ENCODE measurements at places on chromosomes 1 and 21.

DNA sequence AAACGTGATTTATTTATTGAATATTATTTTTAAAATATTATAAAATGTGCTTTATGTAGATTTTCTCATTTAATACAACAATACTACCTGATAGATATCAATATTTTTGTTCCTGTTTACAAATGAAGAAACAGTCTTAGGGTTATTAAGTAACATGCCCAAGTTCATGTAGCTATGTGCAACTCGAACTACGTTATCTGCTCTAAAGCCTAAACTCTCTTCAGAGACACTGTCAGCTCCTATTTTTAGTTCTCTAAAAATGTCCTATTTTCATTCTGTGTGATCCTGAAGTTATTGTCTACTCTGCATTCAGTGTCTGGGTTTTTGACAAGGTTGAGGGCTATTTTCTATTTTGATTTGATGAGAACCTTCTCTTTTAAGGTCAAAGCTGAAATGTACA is 550.1 kb upstream of the B3GALT2 start:
- DNase-seq: no peak

- DNase-seq: no peak
Measured at GRCh38 chr1:85571181-85571759, 9.3 kb upstream of the CCN1 start.

DNA sequence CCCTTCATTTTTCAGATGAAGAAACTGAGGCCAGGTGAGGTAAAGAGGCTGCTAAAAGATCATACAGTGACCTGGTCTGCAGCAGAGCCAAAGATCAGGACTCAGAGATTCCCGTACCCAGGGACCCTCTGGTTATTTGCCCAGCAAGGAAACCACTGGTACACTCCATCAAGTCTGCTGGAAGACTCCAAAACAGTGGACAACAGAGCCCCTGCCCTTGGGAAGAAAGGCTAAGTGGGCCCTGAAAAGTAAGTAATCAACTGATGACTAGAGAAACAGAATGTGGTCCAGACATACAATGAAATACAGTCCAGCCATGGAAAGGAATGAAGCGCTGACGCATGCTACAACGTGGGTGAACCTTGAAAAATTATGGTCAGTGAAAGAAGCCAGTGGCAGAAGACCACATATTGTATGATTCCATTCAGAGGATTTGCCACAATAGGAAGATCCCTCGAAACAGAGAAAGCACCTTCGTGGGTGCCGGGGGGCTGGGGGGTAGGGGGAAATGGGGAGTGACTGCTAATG is 106.4 kb downstream of the ETS2 start:
- DNase-seq: no peak

DNA sequence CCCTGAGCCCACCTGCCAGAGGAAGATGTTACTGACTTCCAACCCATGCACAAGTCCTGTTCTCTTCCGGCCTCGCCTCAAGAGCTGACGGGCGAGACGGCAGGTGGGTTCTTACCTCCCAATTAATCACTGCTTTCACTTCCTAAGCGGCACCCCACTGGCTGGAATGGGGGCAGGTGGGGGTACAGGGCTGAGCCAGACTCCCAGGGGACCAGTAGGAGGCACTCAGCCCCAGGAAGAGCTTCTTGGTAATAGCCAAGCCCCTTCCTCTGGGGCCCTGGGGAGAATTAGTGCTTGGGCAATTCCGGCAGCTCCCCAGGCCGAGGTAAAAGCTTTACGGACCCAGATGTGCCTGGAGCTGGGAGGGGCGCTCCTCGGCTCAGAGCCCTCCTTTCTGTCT is 9.7 kb downstream of the CNTN2 start:
- no peak for DNase-seq

- DNase-seq: no peak
Measured at GRCh38 chr21:42493109-42494060, 2.6 kb downstream of the RSPH1 start.

- no peak for DNase-seq
Measured at GRCh38 chr1:162240577-162240976, 136.1 kb downstream of the SPATA46 start.

GRCh38 chr1:1948783-1949182 is 29.7 kb upstream of the TMEM52 start:
- no peak for DNase-seq

GRCh38 chr1:9510130-9510529 is 29.1 kb upstream of the SLC25A33 start:
- DNase-seq: no peak

- DNase-seq: no peak
Measured at GRCh38 chr1:235024711-235025421, 103.8 kb downstream of the TOMM20 start.

- DNase-seq: no peak
Measured at GRCh38 chr1:86913399-86913895, 479 bp downstream of the SELENOF start.

DNA sequence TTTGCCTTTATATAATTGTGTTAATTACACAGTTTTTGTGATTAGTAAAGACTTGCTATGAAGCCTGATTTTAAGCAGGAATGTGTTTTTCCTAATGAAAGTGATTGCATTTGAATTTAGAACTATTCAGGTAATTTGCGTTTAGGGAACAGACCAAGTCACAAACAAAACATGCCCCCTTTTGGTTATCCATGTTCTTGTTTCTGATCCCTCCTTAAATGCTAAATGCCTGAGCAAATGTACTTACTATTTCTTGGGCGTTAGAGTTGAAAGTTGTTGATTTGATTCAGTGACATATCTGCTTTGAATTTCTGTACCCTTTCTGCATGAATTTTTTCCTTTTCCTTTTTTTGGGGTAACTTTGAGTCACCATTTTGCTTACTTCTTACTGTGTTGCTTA is 5.2 kb downstream of the POU2F1 start:
- DNase-seq: no peak

GRCh38 chr1:21903638-21904453 is 33.3 kb downstream of the HSPG2 start:
- DNase-seq: no peak

DNA sequence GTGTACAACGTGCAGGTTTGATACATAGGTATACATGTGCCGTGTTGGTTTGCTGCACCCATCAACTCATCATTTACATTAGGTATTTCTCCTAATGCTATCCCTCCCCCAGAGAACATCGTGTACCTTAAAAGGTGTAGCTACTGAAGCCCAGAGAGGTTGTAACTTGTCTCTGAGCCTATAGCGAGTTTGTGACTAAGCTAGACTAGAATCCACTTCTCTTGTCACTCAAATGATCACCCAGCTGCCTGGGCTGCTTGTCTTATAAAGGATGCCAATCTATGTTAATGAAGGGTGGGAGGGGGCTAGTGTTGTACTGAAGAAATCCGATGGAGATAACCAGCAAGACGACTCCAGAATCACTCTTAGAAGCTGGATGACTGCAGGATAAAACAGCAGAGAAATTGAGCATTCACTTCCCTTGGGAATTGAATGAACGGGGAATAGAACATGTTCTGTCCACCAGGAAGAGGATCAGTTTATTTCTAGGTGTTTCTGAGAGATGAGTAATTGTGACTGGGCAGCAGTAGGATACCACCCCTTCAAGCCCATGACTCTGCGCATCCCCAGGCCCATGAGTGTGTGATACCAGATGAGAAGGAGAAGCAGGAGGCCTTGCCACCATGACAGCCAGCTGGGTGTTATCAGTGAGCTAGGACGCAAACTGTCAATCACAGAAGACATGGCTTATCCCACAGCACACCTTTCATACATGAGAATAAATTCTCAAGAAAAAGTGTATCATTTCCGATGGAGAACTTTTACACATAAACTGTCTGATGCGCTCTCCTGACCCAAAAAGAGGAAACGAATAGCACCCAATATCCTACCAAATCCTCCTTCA is 390.4 kb downstream of the NTNG1 start:
- DNase-seq: no peak

DNA sequence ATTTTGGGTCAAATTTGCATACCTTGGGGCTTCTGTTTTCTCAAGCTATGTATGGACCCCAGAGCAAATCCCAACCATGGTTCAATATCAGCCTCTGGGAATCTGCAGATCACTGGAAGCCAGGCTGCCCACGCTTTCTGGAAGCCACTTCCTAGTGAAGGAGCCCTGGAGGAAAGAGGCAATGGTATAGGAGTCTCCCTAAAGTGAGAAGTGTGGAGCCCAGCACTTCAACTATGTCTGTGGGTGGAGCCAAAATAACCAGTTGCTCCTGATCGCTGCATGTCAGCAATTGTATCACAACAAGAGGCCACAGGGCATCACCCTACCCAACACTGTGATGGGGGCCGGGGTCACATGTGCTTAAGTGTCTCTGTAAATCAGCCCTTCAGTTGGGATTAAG is 26.9 kb downstream of the ETS2 start:
- no peak for DNase-seq

DNA sequence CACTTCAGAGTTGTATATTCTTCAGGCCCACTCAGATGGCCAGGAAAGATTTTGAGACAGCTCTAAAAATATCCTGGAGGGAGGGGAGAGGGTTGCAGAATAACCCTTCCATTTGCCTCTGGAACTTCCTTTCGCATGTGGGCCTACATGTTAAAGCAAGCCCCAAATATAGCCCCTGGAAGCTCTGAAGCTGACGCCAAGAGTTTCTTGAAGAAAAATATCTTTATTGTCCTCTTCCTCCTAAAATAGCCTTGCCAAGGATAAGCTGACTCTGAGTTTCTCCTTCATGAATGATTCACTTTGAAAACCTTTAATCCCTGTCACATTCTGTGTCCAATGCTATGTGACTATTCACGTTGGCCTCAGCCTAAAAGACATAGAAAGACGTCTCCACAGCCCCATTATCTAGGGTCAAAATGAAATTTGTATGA is 6.4 kb downstream of the C1orf116 start:
- DNase-seq: no peak

DNA sequence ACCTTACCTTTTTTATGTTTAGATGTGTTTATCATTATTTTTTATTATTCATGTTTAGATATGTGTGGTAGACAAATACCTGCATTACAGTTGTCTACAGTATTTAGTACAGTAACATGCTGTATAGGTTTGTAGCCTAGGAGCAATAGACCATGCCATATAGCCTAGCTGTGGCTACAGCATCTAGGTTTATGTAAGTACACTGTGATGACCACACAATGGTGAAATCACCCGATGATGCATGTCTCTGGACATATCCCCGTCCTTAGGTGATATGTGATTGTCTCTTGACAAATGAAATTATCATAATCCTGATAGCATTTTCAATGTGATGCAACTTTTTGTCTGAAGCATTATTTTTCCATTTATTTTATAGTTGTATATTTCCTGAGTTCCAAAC is 121.2 kb downstream of the DISP1 start:
- no peak for DNase-seq

- DNase-seq: no peak
Measured at GRCh38 chr21:30831194-30831765, 1.7 kb upstream of the KRTAP7-1 start.

- no peak for DNase-seq
Measured at GRCh38 chr1:230280054-230280795, 145.9 kb downstream of the PGBD5 start.

GRCh38 chr1:164058198-164058597 is 500.8 kb upstream of the PBX1 start:
- no peak for DNase-seq

DNA sequence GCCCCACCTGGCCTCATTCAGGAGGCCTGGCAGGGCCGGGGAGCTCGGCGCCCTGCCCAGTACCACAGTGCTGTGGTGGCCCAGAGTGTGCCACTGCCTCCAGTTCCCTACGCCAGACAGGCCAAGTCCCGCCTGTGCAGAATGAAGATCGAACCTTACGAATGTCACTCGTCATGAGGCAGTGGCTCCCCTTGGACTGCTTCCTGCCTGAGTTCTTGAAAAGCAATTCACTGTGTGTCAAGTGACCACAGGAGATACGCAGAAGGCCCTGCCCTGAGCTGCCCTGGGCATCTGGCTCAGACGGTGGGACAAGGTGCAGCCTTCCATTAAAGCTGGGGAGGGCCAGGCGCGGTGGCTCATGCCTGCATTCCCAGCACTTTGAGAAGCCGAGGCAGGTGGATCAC is 49.6 kb upstream of the LRP8 start:
- no peak for DNase-seq

GRCh38 chr21:42568866-42569731 is 55.4 kb downstream of the SLC37A1 start:
- no peak for DNase-seq

Data from GM18507 (cell line).